ENCODE measurements at places on chromosomes 16 and 17.

- no peak for DNase-seq
Measured at GRCh38 chr17:413706-414380, 61.2 kb upstream of the RPH3AL start.

DNA sequence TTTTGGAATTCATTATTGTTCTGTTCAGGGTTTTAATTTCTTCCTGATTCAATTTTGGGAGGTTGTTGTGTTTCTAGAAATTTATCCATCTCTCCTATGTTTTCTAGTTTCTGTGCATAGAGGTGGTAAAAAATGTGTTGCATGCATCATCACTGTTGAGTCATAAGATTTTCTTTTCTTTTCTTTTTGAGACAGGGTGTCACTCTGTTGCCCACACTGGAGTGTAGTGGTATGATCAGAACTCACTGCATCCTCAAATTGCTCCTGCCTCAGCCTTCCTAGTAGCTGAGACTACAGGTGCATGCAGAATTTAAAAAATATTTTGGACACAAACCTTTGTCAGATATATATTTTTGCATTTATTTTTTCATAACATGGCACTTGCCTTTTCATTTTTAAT, 184.8 kb downstream of the BCAS3 start:
- no peak for DNase-seq

GRCh38 chr17:44451832-44452231, 51.4 kb downstream of the GPATCH8 start:
- no peak for DNase-seq

DNA sequence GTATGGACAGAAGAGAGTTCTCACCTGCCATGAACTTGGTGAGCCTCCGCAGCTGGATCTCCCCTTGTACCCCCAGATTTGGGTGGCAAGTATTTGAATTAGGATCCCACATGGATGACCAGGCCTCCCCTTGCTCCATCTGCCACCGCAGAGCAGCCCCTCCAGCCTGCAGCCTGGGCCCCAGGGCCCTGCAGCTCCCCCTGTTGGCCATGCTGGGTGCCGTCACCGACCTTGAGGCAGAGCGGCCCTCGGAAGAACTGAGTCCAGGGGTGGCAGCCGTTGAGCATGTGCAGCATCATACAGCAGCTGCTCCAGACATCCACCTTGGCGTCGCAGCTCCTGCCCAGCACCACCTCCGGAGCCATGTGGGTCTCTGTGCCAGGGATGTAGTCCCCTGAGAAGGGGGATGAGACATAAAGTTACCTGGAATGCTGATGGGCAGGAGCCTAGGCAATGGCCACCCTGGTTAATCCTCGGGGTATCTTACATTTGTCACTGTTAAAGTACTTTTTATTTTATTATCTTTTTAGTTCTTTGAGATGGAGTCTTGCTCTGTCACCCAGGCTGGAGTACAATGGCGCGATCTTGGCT, 9.0 kb upstream of the SPATA32 start:
- DNase-seq, result peak; percentile 71

GRCh38 chr16:1066584-1067172, 5.9 kb upstream of the SSTR5 start:
- no peak for DNase-seq

GRCh38 chr17:48368352-48368908, 61.6 kb downstream of the SKAP1 start:
- no peak for DNase-seq

GRCh38 chr17:56172517-56172982, 19.3 kb downstream of the ANKFN1 start:
- peak; percentile 37 for DNase-seq

DNA sequence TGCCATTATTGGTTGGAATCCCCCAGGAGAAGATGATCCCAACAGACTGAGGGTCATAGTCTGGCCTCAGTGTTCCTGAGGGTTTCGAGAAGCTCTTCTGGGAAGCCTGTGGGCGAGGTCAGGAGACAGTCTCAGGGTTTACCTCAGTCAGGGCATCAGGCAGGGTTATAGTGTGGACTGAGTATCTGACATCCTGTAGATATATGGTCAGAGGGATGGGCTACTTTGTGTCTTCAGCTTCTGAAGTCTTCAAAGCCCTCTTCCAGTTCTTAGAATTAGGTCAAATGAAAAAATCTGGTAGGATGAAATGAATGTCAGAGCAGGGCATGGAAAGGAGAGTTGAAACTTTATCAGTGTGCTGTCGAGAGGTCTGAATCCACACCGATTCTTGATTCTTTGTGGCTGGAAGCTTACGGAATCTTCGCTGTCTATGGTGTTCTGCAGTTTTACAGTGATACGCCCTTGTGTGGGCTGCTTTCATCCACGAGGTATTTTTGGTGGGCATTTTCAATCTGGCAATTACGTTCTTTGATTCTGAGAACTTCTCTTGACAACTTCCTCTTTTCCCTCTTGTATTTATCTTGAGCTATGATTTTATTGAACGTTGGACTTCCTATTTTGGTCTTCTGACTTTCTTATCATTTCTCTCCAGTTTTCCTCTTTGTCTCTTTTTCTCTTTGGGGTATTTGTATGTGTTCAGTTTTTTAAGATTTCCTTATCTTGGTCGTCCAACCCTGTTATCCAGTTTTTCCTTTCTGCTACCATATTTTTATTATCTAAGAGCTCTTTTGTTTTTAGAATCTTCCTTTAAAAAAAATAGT, 30.4 kb downstream of the BPTF start:
- no peak for DNase-seq

All from ELF-1 (cell line).